ENCODE measurements at places on chromosomes 4 and X.

GRCh38 chrX:50469206-50469605 lies 1.4 kb downstream of the DGKK start:
- no peak for DNase-seq

DNA sequence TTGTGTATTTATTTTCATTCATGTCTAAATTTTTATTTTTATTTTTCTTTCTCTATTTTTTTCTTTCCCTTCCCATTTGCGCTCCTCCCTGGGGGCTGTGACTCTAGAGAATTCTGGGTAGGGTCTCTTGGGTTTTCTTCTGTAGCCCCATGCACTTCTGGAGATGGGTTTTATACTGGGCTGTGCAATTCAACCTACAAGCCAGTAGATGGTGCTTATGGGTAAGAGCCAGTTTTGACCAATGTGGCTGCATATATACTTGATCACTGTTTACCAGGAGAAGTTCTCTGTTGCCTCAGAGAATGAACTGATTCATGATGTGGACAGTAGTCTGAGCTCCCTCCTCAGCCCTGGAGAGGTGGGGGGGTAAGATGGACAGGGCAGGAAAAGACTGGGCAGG lies 614.6 kb downstream of the PCDH19 start:
- no peak for DNase-seq

GRCh38 chrX:17500145-17500579 lies 125.2 kb downstream of the NHS start:
- no peak for DNase-seq

GRCh38 chr4:152243896-152244595 lies 291.8 kb downstream of the FBXW7 start:
- no peak for DNase-seq

- DNase-seq, result no peak
Measured at GRCh38 chr4:77910676-77911075, 48.0 kb downstream of the MRPL1 start.

- no peak for DNase-seq
Measured at GRCh38 chr4:1351854-1352566, 5.0 kb downstream of the UVSSA start.

DNA sequence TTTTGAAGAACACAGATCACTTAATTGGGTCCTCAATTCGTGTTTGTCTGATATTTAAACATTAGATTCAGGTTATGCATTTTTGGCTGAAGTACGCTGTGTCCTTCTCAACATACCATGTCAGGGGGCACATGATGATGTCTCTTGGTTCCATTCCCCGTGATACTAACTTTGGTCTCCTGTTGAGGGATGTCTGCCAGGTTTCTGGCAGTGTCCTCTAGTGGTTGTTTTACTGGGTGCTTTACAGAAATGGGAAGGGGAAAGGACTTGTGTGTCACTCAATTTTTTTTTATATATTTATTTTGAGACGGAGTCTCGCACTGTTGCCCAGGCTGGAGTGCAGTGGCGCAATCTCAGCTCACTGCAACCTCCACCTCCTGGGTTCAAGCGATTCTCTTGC lies 58.2 kb downstream of the WWC2 start:
- DNase-seq, result no peak

DNA sequence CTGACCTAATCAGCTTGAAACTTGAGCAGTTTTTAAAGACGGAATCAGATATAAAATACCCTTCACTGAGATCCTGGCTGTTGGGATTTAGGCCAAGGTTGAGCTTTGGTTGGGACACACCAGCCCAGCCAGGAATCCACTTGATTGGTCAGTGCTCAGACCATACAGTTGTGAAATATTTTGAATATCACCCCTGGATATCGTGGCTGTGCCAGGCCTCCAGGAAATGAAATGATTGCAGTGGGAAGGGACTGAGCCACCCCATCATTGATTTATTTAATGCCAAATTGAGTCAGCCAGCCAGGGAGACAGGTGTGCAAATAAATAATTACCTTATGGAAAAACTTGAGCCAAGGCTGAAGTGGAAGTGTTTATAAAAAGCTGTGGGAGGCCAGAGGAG lies 128.4 kb upstream of the SCML1 start:
- DNase-seq, result no peak

DNA sequence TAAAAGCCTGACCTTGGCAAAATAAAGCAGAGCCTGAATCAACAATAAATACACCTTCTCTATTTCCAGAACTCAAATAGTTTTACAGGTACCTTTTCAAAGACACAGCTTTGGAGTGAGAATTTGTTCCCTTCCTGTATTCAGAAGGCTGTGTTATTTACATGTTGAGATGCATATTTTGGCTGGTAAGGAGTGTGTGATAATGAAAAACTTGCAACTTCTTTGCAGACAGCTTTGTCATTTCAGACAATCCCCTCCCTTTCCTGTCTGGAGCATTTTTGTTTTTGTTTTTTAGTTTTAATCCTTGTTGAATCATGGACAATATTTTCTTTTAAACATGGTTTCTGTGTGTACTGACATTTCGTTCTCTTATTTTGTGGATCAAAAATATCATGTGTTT lies 493.8 kb downstream of the FAT4 start:
- no peak for DNase-seq

DNA sequence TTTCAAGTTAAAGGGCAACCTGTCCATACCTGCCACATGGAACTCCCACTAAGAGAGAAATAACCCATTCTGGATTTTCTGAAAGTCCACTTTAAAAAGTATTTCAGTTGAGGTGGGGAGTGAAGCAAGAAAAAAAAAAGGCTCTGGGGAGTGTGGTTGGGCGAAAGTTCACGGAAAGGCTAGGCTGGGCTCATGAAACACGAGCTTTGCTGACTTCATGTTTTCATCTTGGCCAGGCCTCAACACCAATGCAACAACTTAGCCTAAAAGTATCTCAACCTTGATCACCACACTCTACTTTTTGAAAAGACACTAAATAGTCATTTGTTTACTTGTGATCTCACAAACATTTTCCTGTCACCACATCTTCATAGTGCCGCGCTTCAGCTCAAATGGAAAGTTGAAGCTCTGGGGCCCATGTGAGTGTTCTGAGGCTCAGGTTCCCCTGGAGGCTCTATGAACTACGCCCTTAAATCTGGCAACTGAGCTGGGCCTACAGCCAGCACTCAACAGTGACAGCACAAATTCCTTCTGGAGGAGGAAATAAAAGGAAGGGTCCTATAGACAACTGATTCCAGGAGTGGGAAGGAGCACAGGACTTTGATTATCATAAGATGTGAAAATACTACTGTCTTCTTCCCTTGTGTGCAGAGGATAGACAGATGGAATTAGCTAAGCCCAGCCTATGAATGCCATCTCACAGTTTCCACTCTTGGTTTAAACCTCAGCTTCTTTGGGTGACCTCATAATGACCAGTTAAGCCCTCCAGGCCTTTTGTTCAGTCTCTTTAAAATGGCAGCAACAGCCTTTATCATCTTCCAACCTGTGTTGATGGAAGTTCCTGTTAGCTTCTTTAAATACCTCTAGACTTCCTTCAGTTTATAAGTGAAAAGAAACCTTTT lies 5.1 kb downstream of the CD40LG start:
- no peak for DNase-seq

DNA sequence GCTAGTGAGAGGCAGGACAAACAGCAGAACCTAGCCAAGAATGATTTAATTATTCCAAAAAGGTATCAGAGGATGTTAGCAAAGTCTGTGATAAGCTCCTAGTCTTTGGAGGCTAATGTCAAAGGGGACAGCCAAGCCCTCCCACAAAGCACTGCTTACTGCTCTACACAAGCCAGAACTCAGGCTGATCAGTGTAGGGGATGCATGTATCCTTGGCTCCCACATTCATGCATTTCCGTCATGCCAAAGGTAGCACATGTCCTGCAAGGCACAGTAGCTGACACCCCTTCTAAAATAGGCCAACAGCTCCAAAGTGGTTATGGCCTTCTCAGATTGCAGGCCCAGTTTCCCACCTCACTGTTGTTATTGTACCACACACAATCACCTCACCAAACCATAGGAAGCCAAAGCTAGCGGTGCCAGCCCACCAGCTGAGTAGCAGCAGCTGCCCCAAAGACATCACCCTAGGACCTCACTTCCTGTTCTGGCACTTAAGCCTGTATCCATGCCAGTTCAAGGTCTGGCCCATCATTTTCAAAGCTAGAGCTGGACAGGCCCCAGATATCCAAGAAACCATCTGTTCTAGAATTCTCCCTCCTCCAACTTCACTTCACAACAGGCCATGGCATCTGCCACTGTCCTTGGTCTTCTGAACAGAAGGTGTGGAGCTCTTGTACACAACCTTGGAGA lies 40.9 kb downstream of the TSPAN5 start:
- no peak for DNase-seq

DNA sequence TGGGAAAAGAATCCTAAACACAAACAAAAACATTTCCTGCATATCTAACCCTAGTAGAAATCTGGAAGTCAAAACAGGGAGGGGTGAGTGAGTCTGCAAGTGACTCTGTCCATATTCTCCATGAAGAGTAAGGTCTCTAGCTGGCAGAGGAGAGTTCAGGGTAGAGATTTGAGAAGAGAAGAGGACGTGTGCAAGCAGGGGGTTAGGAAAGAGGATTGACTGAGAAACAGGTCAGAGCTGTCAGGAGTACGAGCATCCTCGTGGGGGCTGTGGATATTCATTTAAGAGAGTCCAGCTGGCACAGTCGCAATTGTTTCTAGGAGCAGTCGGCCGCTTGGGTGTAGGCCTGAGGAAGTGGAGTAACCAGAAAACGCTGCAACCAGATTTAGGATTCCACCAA lies 27.9 kb downstream of the PROM1 start:
- DNase-seq, result no peak

- no peak for DNase-seq
Measured at GRCh38 chrX:6813836-6814370, 279.0 kb upstream of the VCX3A start.

DNA sequence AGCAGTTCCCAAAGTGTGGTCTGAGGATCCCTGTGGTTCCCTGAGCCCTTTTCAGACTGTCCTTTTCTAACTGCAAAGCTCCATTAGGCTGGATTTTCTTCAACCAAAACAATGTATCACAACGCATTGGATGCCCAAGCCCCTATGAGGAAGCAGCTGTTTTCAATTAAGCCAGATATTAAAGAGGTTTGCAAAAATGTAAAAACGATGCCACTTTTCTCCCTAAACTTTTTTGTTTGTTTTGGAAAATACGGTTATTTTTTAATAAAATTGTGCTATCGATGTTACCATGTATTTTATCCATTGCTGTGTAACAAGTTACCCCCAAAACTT lies 170.4 kb upstream of the BCOR start:
- no peak for DNase-seq

DNA sequence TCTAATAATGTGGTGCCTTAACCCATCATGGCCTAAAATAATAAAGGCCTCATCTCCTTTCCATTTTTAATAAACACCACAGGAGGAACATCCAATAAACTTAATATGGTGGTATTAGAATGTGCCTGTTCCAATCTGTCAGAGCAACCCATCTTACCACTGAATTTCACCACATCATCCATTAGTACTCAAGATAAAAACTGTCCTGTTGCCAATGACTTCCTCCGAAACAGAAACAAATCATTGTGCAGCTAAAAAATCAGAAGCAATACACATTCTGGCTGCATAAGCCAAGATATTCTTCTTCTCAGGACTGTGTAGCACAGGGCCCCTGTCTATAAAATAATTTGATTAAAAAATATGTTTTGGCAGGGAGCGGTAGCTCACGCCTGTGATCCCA lies 18.5 kb downstream of the TLR10 start:
- no peak for DNase-seq

DNA sequence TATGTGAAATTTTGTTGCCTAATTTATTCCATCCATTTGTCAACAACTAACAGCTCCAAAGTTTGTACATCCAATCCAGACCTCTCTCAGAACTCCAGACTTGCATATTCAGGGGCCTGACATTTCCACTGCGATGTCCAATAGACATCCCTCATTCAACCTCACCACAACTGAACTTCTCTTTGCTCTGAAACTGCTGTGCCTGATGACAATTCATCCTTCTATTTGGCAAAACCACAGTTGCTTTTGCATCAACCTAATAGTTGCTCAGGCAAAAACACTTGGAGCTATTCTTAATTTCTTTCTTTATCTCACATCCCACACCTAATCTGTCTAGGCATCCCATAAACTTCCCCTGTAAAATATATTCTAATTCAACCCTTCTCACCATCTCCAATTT lies 56.5 kb downstream of the ANTXR2 start:
- DNase-seq, result no peak

All from fibroblast of skin of left quadriceps (primary cell).